ENCODE measurements at places on chromosomes 12 and 14.
A peak's percentile ranks its signal among the peaks of the same experiment; 100 is the strongest.

DNA sequence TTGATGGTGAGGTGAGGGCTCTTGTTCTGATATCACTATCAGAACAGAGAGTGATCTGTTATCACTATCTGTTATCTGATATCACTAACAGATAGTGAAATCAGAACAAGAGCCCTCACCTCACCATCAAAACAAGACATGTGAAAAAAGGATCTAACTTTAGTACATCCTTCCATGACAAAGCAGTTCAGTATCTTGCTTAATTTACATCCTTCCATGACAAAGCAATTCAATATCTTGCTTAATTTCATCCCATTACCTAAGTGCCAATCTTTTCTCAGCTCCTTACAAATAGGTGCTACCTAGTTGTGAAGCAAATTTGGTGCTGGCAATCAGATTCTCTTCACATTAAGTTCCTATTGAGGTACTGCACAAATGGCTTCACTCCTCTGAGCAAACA is 1865.6 kb upstream of the FLRT2 start:
- peak; percentile 22 for DNase-seq

- DNase-seq = no peak
Observed at GRCh38 chr12:94962670-94963069, 40.8 kb downstream of the NDUFA12 start.

DNA sequence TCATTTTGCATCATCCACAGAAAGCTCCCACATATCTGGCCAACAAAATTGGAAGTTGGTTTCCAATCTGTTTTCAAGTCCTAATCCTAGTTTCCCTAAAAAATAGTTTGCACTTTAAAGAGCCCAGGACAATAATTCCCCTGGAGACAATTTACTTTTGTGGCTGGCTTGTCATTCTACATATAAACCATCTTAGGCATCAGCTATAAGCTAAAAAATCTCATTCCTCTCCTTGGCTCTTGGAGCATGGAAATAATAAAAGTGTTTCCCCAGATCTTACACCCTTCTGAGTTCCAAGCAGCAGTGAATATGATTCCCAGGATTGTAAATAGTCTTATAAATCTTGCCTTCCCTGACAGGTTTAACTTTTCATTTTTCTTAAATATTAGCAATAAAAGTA is 89.1 kb upstream of the NUDT4 start:
- DNase-seq = no peak

- DNase-seq = no peak
Observed at GRCh38 chr14:68401855-68402254, 391.0 kb downstream of the ZFP36L1 start.

DNA sequence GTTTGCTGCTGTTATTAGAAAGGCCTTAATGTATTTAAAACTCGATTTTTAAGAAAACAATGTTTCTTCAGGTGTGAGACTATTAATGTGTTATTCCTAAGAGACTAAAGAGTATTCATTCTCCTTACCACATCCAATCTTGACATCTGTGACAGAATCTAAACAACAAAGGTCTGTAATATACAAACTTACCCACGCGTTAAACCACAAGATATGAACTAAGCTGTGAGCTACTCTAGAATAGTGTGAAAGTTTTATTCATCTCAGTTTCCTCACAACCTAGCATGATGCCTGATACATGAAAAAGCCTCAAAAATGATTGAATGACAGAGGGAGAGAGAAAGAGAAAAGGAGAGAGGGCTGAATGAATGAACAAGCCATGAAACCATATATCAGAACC is 117.3 kb upstream of the COCH start:
- DNase-seq = no peak

GRCh38 chr14:64293976-64294671 is at the start of gene ESR2:
ESR2 (minus strand) TSS chr14:64294371; CDS start chr14:64282985, 11,386 bp downstream.
- no peak for DNase-seq

- no peak for DNase-seq
Observed at GRCh38 chr12:42144158-42144407, 591 bp downstream of the GXYLT1 start.

GRCh38 chr14:50772412-50772811 is 58.5 kb downstream of the NIN start:
- no peak for DNase-seq

GRCh38 chr12:61412201-61412600 is 848.0 kb upstream of the USP15 start:
- no peak for DNase-seq

DNA sequence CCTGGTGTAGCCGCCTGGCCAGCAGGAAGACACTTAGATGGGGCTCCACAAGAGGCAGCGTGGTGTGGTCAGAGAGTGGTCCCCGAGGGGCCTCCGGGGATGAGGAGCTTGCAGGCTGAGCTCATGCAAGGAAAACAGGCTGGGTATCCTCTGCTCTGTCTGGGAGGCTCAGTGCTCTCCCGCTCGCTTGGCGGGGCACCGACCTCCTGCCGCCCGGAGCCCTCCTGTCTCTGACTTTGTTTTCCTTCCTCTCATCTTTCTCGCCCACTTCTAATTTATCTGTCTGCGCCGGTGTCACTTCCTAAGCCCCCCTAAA is 31.3 kb upstream of the DLK1 start:
- no peak for DNase-seq

DNA sequence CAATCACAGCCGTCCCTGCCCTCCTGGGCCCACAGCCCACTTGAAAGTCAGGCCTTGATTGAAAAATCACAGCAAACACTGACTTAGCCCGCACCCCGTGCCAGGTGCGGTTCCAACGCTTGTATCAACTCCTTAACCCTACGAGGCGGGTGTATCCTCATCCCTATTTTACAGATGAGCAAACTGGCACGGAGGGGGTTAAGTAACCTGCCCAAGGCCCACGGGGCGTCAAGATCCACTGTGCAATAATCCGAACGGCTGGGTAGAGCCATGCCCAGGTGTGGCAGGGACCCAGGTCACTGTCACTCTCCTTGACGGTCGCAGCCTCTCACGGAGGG is 583 bp downstream of the DNAH10 start:
- no peak for DNase-seq

DNA sequence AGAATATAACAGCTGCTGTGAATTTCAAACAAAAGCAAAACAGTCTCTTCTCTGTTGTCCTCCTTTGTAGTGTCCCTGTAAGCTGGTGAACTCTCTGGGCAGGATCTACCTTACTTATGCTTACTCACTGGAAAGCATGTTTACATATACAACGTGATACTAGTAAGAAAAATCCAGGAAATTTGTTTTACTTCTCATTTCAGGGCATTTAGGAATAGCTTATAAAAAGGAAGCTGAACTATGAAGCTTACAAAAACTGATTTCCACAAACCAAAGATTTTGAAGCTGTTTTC is 311.0 kb downstream of the NOVA1 start:
- no peak for DNase-seq

DNA sequence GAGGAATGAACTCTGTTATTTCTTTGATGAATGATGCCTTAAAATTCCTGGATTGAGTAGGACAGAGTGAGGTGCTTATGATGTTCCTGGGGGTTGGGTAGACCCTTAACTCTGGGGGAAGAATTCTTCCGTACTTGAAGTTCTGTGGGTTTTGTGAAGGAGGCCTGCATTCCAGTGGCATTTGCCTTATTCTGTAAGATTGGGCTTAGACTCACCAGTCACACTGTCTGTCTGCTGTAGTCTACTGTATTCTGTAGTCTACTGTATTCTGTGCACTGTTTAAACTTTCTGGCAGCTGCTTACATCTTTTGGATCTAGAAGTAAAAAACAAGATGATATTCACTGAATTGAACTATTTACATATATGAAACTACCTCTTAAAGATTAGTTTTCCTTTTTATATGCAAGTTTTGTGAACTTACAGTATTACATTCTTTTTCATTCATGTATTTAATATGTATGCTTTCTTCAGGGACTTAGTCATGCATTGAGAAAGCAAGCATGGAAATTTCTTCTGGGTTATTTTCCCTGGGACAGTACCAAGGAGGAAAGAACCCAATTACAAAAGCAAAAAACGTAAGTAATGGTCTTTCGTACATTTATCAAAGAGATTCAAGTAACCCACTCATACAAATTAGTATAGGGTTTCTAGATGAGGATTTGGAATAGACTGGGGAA is 42.3 kb upstream of the TPH2 start:
- DNase-seq = no peak

- DNase-seq = no peak
Observed at GRCh38 chr12:90303771-90304170, 595.1 kb upstream of the ATP2B1 start.

- DNase-seq = no peak
Observed at GRCh38 chr14:90661866-90662265, 154.4 kb downstream of the TTC7B start.

- no peak for DNase-seq
Observed at GRCh38 chr14:92967346-92967926, 44.5 kb downstream of the CHGA start.

GRCh38 chr12:81819991-81820633 is 61.0 kb upstream of the PPFIA2 start:
- DNase-seq = no peak

GRCh38 chr14:23423657-23424056 is 11.8 kb downstream of the MYH7 start:
- DNase-seq = no peak

GRCh38 chr12:93006471-93007208 is 77.5 kb upstream of the EEA1 start:
- DNase-seq = no peak

GRCh38 chr12:113688313-113688712 is 216.6 kb upstream of the LHX5 start:
- no peak for DNase-seq

DNA sequence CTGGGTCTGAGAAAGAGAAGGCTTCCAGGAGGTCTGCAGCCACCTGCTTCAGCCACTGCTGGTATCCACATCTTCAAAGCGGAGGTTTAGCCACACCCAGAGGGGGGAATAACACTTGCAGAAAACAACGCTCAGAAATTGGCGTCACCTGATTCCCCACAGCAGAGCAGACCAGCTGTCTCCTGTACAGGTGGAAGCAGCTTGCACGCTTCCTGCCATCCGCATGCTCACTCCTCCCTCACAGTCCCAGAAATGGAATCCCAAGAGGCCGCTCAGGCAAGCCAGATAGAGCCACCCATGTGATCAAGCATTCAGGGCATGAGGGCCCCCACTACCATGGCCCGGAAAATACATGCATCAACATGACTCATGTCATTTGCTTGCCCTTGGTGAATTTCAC is 112.2 kb upstream of the DIO3 start:
- DNase-seq = no peak

GRCh38 chr12:87020071-87020470 is 763.9 kb upstream of the MGAT4C start:
- DNase-seq = no peak

- no peak for DNase-seq
Observed at GRCh38 chr12:32482226-32482625, 82.9 kb downstream of the FGD4 start.

DNA sequence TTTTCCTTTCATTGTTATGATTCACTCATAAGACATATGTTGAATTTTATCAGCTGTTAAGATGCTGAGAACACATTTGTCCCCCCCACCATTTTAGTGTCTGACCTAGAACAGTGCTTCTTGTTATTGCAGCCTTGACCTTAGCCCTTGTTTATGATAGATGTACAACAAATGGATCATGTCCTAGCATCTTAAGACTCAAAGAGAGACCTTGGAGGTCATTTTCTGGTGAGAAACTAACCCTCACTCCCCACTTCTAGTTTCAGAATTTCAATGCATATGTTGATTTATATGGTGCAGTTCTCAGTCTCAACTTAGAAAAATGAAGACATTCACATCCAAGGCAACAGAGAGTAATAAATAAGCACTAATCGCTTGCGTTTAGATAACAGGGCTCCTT is 391.2 kb downstream of the AEBP2 start:
- DNase-seq = no peak

GRCh38 chr14:61376314-61376713 is 54.9 kb downstream of the PRKCH start:
- no peak for DNase-seq

- DNase-seq = no peak
Observed at GRCh38 chr12:100801320-100801719, 6.7 kb downstream of the ANO4 start.

- DNase-seq = no peak
Observed at GRCh38 chr14:74670726-74671411, 42.0 kb downstream of the AREL1 start.

DNA sequence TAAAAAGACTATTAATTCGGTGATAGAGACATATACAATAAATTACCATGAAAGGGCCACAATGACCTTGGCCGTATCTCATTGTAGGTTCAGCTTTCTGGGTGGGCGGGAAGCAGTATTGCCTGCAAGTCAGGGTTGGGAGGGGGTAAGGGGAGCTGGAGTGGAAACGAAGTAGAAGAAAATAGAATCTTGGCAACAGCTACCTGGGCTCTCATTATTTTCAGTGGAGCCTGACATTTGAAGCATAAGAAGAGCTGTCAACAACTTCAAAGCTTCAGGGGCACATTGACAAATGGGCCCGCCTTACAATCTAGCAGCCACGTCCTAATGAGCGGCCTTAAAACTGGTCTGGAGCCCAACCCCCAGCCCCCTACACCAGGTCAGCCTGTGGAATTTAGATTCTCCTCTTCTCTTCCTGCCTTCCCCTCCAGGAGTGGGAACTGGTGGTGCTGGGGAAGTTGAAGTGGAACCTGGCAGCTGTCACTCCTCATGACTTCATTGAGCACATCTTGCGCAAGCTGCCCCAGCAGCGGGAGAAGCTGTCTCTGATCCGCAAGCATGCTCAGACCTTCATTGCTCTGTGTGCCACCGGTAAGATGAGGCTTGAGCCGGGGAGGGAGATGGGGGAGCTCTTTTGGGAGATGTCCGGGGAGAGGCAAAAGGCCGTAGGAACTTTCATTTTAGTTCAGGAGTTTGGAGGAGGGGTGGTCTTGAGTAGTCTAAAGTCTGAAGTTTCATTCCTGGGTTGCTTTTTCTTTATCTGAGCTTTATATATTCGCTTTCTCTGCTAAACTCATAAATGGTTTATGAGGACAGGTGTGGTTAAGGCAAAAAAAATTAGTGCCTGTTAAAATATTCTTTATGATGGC is 5.0 kb downstream of the CCND2 start:
- no peak for DNase-seq

GRCh38 chr12:1948883-1949282 is 30.4 kb upstream of the CACNA2D4 start:
- no peak for DNase-seq

DNA sequence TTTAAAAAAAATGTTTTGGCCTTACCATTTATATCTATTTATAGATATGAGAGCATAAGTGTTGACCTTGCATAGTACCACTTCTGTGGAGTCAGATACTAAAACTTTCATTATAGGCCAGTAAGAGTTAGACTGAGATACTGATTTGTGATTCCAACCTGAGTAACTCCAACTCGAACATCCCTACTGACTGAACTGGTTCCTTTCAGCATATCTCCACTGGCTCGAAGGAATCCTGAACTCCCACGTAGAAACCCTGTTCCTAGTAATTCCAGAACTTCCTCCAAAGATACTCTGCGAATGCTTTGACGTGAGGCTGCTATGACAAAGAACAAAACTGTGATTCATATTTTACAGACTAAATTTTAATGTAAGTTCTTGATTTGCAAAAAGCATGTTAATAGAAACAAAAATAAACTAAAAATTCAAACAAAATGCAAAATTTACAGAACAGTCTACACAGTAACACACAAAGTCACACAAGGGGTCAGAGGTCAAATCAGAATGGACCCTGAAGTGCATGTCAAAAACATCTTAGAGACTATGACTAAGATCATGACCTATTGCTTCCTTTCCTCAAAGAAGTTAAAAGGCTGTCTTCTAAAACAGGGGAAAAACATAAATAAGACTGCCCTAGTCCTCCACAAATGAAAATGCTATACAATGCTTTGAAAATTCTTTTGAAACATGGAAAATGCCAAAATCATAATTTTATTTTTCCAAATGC is 31.5 kb downstream of the HEATR5A start:
- DNase-seq = no peak
